ENCODE measurements at places on chromosomes 6 and 20. TPM values are rescaled to one million over a fixed set of nuclear protein-coding genes. Genes with fewer than 3 reads are reported as not detected.

SCUBE3 gene
- 1.6 TPM for polyA plus RNA-seq

TSPO2 gene
- polyA plus RNA-seq: not detected

HLA-DQA2 gene
- not detected for polyA plus RNA-seq

DNA sequence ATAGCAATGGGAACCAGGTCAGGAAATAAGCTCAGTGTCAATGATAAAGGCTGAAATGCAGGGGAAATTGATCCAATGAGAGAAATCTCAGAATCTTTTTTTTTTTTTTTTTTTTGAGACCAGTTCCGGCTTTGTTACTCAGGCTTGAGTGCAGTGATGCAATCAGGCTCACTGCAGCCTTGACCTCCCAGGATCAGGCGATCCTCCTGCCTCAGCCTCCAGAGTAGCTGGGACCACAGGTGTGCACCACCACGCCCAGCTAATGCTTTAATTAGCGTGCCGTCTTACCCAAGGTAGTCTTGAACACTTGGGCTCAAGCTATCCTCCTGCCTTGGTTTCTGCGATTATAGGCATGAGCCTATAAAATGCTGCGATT lies 296.5 kb downstream of the ZNF217 start:
- DNase-seq: peak; percentile 8

DNA sequence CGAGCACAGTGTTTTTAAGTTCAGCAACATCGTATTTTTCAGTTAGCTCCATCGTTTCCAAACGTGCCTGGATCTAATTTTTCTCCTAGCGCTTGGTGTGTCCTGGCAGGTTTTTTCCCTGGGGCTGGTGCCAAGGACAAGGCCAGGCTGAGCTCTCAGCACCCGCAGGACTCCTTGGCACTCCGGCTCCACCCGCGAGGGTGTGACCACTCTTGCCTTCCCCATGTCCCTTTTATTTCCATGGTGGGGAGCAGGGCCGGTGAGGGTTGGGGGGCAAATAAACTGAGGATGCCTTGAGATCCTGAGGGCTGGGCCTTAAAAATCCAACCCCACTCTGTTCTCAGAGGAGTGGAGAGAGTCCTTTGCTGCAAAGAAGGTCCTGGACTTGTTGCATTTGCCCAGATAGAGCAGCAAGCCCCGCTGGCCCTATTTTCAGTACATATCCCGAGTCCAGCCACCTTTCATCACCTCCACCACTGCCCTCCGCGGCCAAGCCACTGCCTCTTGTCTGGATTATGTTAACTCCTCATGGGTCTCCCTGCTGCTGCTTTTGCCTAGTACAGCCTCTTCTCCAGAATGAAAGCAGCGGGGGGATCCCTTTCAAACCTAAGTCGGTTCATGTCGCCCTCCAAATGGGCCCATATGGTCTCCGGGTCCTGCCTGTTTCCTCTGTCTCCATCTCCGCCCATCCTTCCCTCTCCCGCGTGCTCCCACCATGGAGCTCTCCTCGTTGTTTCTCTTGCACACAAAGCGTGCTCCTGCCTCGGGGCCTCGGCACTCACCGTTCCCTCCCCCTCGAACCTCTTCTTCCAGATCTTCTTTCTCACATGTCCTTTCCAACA lies 4.5 kb upstream of the RAB44 start:
- no peak for DNase-seq

DNA sequence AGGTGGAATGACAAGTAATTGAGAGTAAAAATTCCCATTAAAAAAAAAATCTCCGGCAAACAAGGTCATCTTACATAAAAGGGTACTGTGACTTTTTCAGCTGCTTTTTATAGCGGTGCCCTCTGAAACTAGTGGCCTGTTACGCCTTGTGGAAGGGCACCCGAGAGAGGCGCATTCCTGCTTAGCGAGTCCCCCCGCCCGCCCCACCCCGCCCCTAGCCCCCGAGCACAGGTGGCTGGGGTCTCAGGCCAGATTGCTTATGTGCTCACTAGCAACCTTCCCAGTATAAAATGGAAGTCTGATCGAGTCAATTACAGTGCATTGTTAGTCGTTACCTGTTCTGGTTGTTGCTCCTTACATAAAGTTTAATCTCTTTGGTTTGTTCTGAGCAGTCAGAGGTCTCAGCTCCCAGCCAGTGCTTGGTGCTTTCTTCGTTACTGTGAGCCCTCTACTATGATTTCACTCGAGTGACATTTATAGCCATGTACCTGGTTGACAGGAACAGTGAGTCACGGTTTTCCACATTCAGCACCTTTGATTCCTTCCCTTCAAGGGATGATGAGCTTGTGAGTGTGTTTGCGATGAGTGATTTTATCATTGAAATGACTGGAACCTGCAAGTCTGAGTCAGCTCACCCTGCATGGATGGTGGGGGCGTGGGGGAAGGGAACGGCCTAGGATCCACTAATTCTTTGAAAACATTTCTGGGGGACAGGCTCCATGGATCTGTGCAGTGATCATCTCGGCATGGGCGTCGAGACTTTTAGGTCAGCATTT lies 47.6 kb downstream of the ZDHHC14 start:
- DNase-seq: no peak

DNA sequence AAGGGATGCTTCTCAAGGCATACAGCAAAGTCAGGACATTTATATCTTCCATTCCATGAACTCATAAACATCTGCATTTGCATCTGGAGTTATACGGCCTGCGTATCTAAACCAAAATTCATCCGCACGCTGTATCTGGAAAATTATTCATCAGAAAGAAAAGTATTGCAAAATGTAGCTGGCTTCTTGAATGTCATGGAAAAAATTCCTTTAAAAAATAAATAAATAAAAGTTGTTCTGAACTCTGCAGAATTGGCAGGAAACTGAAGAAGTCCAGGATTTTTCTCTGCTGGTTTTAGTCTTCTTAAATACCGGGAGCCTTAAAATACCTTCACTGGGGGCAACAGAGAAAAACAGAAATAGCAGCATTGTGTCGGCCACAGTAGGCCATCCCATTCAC lies 23.7 kb upstream of the FOXF2 start:
- no peak for DNase-seq

- peak; percentile 93 for DNase-seq
Observed at GRCh38 chr6:44234101-44235025, 11.0 kb downstream of the SLC29A1 start.

GRCh38 chr20:8722277-8722928 lies 346.5 kb upstream of the PLCB4 start:
- DNase-seq: peak; percentile 29

GRCh38 chr6:22906091-22906549 lies 336.8 kb downstream of the HDGFL1 start:
- DNase-seq: no peak

DNA sequence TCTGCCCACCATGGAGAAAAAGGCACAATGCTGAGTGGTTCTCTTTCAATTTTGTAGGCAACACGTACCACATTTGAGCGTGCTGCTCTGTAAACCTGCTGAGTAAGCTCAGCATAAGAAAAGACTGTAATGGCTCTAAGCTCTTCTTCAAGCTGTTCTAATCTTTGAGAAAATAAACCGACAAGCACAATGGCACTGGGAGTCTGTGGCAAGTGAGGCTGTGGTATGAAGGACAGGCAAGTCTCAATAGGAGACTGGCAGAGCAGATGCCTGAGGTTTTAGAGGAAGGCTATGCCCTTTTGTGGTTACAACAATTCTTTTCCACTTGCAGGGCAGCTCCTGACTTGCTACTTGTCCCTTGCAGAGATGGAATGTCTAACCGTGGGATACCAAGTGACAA lies 136.7 kb upstream of the EXOC2 start:
- no peak for DNase-seq

DNA sequence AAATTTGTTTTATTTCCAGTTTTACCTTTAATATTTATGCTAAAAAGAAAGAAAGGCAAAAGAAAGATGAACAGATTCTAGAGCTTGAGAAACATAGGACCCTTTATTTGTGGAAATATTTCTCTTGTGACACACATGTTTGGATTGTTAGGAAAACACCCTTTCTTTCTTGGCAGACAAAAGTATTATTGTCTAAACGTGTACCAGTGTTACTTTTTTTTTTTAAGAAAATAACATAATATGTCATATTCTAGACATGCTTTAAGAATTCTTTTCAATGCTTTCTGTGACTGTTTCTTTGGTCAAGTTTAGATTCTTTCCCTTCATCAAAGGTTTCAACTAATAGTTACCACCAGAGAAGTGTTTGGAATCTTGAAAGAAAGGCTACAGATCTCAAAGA lies 183.4 kb upstream of the CNR1 start:
- no peak for DNase-seq

DNA sequence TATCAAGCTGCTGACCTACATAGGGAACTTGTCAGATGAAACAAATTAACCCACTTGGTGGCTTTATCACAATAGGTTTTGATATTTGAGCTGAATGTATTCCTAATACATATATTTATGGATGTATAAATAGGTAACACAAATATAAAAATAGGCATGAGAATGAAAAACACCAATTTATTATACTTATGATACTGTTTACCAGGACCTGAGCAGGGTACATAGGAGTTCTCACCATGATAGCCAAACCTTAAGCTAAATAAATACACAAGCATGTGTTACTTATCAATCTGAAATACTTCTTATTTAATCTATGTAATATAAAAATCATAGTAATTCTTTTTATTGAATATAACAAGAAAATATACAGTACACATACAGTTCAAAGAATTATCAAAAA lies 25.0 kb downstream of the ASCC3 start:
- no peak for DNase-seq

- no peak for DNase-seq
Observed at GRCh38 chr6:80145921-80146320, 39.5 kb downstream of the BCKDHB start.

- DNase-seq: peak; percentile 26
Observed at GRCh38 chr6:37860226-37860839, 40.8 kb downstream of the ZFAND3 start.

DNA sequence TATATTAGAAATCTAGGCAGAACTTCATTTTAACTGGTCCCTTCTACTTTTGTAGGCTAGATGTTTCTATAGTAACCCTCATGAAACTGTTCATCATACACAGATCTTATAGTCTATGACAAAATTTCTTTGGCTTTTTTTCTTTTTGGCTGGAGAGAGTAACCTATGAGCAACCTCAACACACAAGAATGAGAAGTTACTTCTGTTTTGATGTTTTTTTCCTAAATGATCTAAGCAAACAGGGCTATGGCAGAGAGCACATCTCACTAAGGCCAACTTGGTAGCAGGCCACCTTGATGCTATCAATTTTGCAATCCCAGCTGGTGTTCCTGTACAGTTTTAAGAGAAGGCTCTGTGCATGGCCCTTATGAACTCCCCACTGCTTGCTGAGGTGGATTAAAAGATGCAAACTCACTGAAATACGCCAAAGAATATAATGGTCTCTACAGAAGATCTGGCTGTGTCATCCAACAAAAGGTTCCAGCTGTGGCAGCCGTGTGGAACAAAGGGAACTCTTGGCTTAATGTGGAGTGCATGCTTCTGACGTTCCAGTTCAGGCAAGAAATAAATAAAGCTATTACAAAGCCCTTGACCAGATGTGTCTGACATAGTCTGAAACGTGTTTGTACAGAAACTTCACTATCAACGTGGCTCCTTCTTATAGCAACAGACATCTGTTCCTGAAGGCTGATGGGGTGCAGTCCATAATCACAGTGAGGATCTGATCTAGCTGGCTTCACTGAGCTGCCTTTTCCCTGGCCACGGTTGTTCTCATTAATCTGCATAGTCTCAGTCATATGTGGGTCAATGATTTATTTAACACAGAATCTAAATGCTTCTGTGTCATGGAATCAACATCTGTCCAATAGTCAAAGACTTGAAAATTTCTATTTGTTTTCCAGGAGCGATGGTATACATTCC lies 481.1 kb downstream of the BMP2 start:
- DNase-seq: no peak

GRCh38 chr20:23446505-23446904 lies 6.2 kb downstream of the CST11 start:
- peak; percentile 58 for DNase-seq

DNA sequence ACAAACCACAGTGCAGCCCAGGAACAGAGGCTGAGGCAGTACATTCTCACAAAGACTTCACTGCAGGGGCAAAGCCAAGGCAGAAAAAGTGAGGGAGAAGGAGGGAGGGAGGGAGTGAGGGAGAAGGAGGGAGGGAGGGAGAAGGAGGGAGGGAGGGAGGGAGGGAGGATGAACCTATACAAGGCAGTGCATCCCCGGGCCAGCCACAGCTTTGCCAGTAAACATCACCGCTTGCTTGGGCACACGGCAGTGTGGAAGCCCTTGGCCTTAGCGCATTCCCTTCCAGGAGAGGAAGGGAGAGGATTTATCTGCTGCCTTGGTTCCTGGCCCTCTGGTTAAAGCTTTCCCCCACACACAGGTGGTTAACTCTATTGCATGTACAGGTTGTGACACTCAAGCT lies 234.0 kb downstream of the PTPRT start:
- no peak for DNase-seq

GRCh38 chr6:33694401-33694931 lies 17.0 kb downstream of the UQCC2 start:
- DNase-seq: no peak

GRCh38 chr20:41086402-41087324 lies 50.7 kb upstream of the PLCG1 start:
- no peak for DNase-seq

DNA sequence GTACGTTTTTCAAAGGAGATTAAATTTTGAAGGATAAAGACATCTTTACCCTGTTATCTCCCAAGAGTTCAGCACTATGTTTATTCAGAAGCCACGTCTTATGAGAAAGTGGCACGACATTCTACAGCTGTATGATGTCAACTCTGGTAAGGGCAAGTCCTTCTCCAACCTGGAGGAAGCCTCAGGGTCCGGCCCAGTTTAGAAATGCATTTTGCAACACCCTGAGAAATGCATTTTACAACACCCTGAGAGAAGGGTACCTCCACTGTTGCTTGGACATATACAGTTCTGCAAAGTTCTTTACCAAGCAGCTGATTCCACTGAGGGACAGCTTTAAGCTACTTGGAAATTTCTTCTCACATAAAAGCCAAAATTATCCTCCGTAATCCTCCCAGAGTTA lies 17.5 kb downstream of the NAPB start:
- no peak for DNase-seq

DNA sequence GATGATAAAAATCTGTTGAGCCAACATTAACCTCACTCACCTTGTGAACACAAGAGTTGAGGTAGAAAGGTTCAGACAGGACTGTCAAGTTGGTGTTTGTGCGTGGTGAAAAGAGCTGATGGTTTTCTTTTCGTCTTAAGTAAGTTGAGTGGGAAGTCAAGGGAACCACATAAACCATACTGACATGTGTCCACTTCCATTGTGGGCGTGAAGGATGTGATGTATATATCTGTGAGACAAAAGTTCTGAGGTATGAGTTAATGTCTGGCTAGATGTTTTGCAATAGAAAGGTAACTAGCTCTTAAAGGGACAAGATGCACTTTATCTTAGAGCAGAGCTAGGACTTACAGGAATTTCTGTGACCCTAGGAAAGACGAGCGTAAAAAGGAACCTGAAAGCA lies 1272.1 kb upstream of the ADGRB3 start:
- no peak for DNase-seq

Measured in adrenal gland (tissue), 19 donors.